ENCODE measurements at places on chromosomes 13 and 19.
A peak's percentile ranks its signal among the peaks of the same experiment; 100 is the strongest.

GRCh38 chr19:3289971-3290569 is 65.6 kb downstream of the CELF5 start:
- no peaks in the 10 kb centered on the region for H3K36me3 ChIP-seq
- H3K4me1 ChIP-seq: peaks cover 9% of the 10 kb centered on the region
- no peak overlapping the region for H3K4me3 ChIP-seq
- no peak overlapping the region for H3K27ac ChIP-seq
- DNase-seq: no peak

DNA sequence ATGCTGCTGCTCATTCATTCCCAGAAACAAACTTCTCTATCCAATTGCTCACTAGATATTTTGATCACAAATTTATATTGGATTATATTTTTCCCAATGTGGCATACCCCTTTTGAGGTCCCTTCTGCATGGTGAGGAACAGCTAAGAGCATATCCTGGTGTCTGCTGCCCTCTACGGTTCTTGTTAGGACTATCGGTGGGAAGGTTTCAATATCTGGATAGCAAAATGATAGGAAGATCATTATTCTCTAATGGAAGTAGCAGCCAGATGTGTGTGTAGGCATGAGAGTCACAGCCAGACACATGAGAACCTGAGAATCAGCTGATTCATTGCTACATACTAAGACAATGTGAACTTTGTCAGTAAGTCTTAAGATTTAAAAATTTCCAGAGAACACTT is 1422.4 kb upstream of the MIR17HG start:
- no peak overlapping the region for H3K4me3 ChIP-seq
- no peaks in the 10 kb centered on the region for H3K27me3 ChIP-seq
- H3K36me3 ChIP-seq: no peaks in the 10 kb centered on the region
- no peaks in the 10 kb centered on the region for H3K4me1 ChIP-seq

GRCh38 chr13:67493835-67494234 is 263.7 kb upstream of the PCDH9 start:
- DNase-seq: no peak
- H3K4me3 ChIP-seq: no peak overlapping the region
- H3K27me3 ChIP-seq: no peaks in the 10 kb centered on the region
- H3K4me1 ChIP-seq: no peaks in the 10 kb centered on the region
- no peak overlapping the region for H3K27ac ChIP-seq

DNA sequence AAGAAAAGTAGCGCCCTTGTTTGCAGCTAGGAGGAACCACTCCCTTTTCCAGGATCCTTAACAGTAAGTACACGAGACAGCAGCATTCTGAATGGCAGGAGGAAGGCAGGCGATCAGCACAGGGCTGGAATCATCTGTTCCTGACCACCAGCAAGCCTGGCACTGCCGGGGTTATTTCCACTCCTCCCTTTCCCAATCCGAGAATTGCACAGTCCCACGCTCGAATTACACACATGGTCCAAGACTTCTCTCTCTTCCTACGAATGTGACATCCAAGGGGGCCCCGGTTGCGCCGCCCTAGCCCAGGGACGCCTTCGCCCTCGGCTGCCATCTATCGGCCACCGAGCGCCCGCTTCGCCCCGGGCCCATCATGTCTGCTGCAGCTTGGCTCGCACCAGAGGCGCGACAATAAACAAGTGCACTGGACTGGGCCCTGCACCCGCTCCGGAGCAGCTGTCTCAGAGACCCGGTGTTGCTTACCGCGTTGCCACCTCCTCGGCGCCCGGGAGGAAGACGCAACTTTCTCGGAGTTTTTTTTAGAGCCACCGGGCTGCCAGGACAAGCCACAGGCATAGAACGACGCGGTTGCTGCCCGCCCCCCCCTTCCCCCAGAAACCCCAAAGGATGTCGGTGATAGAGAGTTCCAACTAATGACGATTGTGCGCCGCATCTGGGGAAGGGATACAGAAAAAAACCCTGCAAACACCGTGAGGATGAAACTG is at the start of gene SLITRK5:
Gene SLITRK5 (plus strand): TSS at position 341 of the 722 bp plus-strand sequence. CDS start 4,018 bp downstream, outside the sequence.
- H3K4me1 ChIP-seq: peaks cover 41% of the 10 kb centered on the region
- H3K27ac ChIP-seq: no peak within 1 kb of the TSS
- peak; percentile 81 for DNase-seq
- peaks cover 57% of the 10 kb centered on the region for H3K27me3 ChIP-seq

DNA sequence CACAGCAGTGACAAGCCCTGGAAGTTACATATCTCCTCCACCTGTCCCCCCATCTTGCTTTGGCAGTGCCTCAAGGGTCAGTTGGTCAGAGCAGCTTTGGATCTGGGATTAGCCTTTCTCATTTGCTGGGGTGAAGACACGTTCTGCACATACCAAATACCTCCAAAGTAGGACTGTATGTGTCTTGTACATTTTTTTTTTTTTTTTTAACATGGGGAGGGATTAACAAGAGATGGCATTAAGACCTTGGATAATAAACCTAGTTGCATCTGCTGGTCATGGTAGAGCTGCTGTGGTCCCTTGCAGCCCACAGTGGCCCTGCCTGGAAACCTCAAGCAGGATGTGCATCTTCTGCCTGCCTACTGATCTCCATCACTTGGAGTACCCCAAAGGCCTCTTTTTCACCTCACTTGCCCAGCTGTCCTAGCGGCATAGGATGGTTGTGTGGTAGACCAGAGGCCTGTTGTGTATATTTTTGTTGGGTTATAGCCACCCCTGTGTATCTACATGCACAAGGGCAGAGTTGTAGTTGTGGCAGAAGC is 2.5 kb downstream of the RPS19 start:
- peaks cover 52% of the 10 kb centered on the region for H3K36me3 ChIP-seq
- peaks cover 57% of the 10 kb centered on the region for H3K4me1 ChIP-seq
- H3K4me3 ChIP-seq: peak overlapping the region; percentile 99
- no peaks in the 10 kb centered on the region for H3K27me3 ChIP-seq

All from suprapubic skin (tissue), 4 donors.